Effector memory CD8-positive, alpha-beta T cell (primary cell): ENCODE measurements at places on chromosomes 6 and 20.

DNA sequence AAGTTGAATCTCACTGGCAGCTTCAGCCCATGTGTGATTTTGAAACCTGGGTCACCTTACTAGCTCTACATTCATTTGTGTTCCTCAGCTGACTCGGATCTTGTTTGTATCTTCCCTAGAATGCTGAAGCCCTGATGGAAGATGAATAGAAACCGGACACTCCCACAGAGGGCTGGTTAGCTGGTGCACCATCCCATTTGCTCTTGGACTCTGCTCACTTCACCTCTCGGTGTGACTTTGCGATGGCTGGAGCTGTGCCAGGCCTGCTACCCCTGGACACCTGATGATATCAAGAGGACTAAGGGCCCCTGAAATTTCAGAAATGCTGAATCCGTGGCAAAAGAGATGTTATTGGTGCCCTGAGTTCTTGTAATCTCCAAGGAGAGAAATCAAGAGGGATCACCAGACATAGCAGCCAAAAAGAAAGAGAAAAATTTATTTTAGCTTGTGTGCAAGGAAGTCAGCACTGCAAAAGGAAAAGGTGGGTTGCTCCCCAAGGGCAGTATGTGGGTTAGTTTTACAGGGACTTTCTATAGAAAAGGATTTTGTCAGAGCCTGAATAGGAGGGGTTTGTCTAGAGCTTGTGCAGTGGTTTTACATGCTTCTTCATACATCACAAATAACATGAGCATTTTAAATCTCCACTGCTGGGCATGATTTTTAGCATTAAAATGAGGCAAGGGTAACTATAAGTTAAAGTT, 426.3 kb upstream of the NOX3 start:
- DNase-seq: no peak

DNA sequence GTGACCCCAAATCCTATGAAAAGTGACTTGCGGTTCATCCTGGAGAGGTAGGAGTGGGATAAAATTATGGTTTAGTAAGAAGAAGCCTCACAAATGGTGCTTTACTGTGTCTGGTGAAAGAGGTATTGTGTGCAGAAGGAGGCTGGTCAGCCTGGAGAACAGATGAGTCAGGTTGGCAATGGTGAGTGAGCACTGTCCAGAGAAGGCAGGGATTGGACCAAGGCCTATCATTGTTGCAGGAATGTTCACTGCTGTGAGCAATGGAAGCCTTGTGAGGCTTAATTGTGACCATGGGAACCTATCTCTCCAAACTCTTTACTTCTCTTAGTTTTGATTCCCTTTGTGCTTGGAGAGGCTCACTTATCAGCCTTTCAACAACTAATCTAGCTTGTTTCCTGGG, 89.0 kb upstream of the KCNK16 start:
- DNase-seq: no peak

DNA sequence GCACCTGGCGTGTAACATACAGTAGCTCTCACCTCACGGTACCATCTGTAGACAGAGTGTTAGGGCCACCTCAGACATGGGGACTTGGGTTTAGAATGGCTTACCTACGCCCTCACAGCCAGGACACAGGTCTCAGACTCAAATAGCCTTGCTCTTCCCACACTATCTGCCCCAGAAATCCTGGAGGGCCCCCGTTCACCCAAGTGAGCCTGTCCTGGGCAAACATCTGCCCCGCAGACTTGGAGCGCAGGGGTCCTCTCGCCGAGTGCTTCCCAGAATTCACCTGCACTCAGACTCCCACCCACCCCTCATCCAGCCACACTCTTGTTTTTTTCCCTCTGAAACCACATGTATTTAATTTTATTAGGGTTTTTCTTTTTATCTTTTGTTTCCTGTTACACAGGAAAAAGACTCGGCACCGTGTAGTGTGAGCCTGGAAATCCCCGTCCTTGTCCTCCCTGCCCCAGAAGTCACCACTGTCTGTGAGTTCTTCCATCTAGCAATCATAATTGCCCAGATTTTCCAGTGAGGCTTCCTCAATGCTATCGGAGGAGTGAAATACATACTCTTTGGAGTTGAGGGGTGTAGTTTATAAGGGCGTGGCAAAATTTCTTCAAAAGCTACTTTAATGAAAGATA, 17.1 kb upstream of the MAP1LC3A start:
- DNase-seq: peak; percentile 20

DNA sequence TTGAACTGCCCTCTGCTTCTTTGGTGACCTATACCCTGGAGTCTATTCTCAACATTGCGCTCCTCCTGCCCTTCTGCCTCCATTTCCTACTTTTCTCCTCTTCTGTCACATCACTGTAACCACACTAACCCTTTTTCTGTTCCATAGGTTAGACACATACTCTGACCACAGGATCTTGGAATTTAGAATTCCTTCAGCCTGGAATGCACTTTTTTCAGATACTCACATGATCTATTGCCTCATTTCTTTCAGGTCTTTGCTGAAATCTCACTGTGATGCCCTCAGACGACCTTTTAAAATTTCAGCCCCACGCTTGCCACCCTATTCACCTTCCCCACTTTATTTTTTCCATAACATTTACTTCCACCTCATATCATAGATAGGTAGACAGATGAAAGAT, 5.1 kb downstream of the VNN1 start:
- no peak for DNase-seq

DNA sequence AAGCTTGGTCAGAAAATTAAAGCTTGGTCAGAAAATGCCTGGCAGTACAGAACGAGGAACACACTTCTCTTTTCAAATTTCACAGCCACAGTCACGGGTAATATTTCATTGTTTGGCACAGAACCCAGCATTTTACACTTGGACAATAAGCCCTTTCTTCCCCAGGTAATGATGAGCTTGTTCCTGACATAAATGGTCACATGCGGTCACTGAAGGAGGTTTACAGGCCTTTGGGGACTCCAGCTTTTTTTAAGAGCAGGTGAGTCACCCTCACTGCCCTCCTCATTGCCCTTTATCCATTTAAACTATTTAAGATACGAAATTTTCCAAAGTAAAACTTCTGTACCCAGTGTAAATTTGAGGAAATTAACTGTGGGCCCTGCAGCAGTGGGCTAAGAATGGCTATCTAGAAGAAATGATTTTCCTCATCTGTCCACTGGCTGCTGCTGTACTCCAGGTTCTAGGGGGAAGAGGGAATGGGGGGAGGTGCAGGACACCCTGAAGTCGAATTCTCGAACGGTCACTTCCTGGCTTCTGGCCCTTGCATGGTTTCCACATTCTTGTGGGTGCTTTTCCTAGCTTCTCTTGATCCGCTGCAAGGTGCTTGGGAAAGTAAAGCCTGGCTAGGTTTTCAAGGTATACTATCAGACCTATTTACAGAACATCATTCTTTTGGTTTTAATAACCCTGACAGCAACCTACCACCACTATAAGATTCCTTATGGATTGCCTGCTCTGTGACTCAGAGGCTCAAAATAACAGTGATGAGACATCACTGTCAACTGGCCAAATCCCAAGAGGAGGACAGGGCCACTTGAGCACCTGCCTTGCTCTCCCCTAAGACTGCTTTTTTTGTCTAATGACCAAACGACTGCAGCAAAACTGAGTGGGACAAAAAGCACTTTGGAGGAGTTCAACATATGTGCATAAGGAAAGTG, 75.8 kb downstream of the PREP start:
- no peak for DNase-seq

GRCh38 chr6:52649536-52650160, 21.3 kb upstream of the TMEM14A start:
- no peak for DNase-seq

DNA sequence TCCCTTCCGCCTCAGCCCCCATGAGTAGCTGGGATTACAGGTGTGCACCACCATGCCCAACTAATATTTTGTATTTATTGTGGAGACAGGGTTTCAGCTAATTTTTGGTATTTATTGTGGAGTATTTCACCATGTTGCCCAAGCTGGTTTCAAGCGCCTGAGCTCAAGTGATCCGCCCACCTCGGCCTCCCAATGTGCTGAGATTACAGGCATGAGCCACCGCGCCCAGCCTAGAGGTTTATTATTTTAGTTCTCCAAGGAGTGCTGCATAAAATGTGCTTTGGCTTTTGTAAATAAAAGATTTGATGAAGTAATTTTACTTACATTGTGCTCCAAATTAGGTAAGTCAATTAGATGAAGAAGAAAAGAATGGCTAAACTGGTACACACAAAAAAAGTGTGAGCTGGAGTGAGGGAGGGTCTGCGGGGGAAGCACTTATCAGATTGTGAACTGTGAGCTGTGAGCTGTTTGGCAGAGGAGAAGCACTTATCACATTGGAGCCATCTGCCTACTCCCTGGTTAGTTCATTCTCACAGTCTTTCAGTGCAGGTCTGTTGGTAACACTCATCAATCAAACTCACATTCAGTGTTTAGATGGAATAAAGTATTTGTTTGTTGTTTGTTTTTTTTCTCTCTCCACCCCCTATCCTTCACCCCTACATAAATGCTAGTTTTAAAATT, 398.0 kb downstream of the EPHA7 start:
- no peak for DNase-seq

- DNase-seq: no peak
Measured at GRCh38 chr6:10081957-10082356, 332.9 kb downstream of the TFAP2A start.

DNA sequence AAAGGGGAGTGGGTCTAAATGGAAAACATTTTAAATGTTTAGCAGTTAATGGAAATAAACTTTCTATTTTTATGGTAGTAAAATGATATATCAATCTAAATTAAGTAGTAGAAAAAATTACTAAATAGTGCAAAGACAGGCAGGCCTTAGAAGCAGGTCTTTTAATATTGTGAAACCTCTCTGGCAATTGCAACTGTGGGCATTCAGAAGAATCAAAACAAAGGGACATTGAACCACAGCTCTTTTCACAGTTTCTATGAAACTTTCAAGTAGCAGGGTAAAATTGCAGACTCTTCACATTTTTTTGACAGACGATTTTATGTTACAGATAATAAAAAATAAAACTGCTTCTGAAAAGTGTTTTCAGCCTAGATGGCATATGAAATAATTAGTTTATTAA, 533.7 kb downstream of the BCKDHB start:
- DNase-seq: no peak
